ENCODE measurements at places on chromosomes 1 and 21.

DNA sequence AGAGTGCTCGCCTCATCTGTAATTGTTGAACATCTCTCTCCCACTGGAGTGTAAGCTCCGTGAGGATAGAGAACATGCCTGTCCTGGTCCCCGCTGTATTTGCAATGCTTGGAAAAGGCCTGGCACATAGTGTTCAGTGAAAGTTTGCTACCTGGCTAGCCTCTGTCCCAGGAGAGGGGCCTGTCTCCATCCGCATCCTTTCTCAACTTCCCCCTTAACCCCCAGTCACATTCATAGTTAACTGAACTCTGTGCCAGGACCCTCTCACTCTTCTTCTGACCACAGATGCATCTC, 15.2 kb downstream of the SPOCD1 start:
- DNase-seq = no peak

DNA sequence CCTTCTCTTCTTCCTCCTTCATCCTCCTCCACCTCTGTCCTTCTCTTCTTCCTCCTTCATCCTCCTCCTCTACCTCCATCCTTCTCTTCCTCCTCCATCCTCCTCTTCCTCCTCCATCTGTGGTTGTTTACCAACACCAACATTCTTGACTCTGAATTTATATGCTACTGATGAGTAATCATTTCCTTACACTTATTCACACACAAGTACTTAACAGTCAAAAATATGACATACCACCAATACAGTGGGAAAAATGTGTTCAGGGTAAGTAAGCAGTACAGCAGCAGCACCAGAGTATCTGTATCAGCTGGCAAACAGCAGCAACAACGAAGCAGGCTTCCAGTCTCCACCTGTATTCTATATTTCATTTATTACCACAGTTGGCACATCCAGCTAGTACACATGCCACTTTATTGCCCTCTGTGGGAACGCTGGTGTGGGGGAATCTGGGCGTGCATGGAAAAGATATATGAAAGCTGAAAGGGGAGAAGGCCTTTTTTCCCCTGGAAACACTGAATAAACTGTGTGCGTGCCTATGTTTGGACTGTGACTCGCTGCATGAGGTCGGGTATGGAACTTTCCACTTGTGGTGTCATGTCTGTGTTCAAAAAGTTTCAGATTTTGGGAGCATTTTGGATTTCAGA, 16.0 kb downstream of the ADSS2 start:
- DNase-seq = no peak

GRCh38 chr1:203175827-203176241, 208 bp upstream of the MYBPH start:
- no peak for DNase-seq

DNA sequence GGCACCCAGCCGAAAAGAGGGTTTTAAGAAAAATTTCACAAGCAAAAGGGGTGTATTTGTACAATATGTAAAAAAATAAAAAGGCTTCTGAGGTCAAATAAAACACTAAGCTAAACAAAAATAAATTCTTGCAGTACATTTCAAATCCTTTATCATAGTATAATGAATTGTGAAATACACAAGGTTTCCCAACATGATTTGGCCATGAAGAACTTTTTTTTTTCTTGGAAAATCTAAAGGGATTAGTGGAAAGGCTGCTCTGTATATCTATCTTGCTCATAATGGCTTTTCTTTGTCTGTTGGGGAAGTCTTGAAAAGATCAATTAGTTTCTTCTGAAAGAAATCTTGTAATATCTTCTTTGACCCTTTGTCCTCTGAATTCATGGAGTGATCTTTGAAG, 593.4 kb downstream of the PLPP3 start:
- DNase-seq = no peak

GRCh38 chr1:202540014-202540413, 170.2 kb downstream of the SYT2 start:
- no peak for DNase-seq

DNA sequence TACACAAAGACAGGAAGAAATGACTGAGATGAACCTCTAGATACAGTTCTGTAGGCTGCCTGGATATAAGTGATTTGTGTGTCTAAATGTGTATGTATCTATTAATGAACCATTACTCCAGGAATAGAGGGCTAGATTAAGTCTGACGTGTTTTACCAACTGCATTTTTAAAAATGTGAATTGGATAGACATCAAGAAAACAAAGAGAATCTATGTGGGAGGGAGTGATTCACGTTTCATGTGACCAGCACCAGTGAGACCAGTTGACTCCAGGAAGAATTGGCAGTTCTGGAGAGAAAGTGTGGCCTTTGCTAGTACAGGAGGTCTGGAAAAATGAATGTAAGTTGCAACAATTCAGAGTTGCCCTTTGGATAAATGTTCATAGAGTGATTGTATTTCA, 53.4 kb upstream of the RGS21 start:
- DNase-seq = no peak

GRCh38 chr1:61332196-61332753, 249.9 kb downstream of the NFIA start:
- DNase-seq = no peak

- no peak for DNase-seq
Measured at GRCh38 chr1:177703888-177704446, 265.9 kb downstream of the SEC16B start.

GRCh38 chr1:16012590-16013219, 5.1 kb downstream of the HSPB7 start:
- DNase-seq = peak; percentile 74

GRCh38 chr1:228469413-228470162, 17.6 kb upstream of the RNF187 start:
- DNase-seq = no peak

- DNase-seq = no peak
Measured at GRCh38 chr21:45396620-45396995, 8.4 kb upstream of the COL18A1 start.

- DNase-seq = no peak
Measured at GRCh38 chr1:172746091-172746949, 87.4 kb downstream of the FASLG start.

DNA sequence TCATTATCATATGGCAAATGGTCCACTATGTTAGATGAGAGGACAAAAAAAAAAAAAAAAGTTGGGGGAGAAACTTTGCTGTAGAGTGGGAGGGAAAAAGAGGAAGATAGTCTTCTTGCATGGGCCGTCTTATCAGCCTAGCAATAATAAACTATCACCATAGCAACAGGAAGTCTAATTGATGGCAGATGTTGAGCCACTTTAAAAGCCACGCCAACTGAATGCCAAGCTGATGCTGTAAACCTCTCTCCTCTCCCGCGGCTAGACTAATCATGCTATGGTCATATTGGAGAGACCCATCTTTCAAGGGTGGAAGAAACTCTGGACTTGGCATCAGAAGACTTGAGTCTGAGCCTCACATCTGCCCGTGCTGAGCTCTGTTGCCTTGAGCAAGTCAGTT, 122.2 kb upstream of the HOOK1 start:
- DNase-seq = no peak

- no peak for DNase-seq
Measured at GRCh38 chr1:242813490-242814091, 289.1 kb upstream of the PLD5 start.

DNA sequence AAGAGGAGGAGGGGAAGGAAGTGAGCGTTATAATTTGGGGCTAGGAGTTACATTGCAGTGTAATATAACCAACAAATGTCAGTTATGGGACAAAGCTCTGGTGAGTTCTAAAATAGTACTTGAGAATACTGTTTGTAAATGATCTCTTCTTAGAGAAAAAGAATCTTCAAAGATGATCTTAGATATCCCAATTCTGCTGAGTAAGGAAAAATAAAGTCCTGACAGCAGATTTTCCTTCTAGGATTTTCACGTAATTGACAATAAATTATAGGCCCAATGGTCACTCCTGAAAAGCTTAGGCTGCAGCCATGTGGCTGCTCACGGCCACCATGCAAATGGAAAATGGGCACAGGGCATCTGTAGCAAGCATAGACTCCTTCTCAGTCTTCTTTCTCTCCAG, 241.6 kb downstream of the SIPA1L2 start:
- DNase-seq = no peak
